ENCODE measurements at places on chromosomes 3 and 15.

GRCh38 chr3:161217496-161217895 is 3.6 kb upstream of the NMD3 start:
- no peak for DNase-seq

DNA sequence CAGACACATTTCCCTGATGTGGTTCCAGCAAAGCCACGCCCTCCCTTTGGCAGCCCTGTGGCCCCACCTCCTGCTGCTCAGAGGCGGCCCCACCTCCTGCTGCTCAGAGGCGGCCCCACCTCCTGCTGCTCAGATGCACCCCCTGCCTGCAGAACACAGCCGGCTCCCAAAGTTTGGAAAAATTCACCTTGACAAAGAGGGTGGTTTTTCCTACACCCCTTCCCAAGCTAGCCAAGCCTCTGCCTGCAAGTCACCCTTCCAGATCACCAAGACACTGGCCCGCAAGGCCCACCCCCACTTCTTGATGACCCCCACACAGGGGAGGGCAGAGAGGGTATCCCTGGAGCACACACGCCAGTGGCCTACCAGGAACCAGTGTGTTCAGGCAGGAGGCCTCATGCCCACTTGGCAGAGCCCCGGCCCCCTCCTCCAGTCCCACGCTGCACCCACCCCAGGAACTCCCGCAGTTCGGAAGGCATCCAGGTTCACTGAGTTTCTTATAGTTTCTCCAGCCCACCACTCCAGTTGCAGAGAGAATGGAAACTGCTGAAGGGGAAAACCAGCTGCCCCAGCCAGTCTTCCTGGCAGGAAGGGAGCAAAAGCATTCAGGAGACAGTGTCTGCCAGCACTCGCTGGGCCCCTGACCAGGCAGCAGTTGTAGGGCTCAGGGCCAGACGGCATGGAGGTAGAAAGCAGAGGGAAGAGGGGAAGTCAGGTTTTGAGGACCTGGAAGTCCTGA is 2.3 kb upstream of the HAPLN3 start:
- peak; percentile 65 for DNase-seq

DNA sequence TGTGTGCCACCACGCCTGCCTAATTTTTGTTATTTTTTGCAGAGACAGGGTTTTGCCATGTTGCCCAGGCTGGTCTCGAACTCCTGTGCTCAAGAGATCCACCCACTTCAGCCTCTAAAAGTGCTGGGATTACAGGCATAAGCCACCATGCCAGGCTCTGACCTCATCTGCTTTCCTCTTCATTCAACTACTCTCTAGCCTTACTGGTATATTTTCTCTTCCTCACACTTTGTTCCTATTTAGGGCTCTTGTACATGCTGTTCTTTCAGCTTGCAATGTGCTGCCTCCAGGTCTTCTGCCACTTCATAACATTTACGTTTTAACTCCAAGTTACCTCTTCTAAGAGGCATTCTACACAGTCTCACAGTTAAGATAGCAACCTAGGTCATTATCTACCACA is 34.9 kb downstream of the PIK3CB start:
- no peak for DNase-seq

- DNase-seq: peak; percentile 22
These were observed 7.4 kb downstream of the SEMA3G start for GRCh38 chr3:52437326-52438103.

DNA sequence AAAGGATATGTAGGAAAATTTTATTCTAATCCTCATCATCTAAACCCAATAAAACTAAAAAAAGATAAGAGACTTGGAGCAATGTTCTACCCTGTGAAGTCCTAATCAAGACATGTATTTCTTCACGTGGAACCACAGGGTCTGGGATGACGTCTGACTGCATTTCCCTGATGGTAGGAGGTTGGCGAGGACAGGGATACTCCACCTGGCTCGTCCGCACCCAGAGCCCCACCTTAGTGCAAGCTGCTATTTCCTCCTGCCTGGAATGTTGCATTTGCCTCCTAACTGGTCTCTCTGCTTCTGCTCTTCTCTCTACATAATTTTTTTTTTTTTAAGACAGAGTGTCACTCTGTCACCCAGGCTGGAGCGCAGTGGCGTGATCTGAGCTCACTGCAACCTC is 57.7 kb upstream of the RASGRP1 start:
- no peak for DNase-seq

DNA sequence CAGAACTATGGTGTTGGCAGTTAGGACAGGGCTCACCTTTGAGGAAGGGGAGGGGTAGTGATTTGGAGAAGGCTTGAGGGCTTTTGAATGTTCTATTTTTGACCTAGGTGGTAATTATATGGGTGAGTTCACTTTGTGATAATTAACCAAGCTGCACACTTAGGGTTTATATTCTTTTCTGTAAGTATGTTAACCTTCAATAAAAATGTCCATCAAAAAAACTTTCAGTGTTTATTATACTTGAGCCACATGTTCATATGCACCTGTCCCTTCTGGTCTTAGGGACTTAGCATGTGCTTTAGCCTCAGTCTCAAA is 28.4 kb downstream of the PDE8A start:
- DNase-seq: no peak

- DNase-seq: no peak
These were observed 21.7 kb downstream of the AQP9 start for GRCh38 chr15:58159827-58160386.

- DNase-seq: no peak
These were observed 1041.4 kb downstream of the NTRK3 start for GRCh38 chr15:87215100-87215499.

- no peak for DNase-seq
These were observed 181.7 kb downstream of the LPP start for GRCh38 chr3:188335656-188336055.

- DNase-seq: no peak
These were observed 1.5 kb downstream of the NLGN1 start for GRCh38 chr3:173399044-173399443.

DNA sequence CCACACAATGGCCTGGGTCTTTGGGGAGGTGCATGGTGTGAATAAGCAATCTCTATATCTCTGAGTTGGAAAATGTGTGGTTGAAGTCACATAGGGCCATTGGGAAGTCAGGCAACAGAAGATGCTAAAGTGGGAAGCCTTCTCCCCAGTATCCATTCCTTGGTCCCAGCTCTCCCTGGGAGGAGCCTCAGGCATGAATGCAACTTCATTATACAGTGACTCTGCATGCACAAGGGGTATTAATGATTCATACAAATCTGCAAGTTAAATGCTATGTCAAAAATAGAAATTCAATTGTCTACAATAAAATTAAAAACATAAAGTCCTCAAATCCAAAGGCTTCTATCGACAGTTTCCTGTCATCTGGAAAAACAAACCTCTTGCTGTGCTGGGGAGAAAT is 108.8 kb downstream of the RAB11A start:
- no peak for DNase-seq

- DNase-seq: no peak
These were observed 911.6 kb upstream of the ARPP21 start for GRCh38 chr3:34727700-34728099.
